Naive thymus-derived CD8-positive, alpha-beta T cell (primary cell): ENCODE measurements at places on chromosomes 6 and 20.
A peak's percentile ranks its signal among the peaks of the same experiment; 100 is the strongest.

DNA sequence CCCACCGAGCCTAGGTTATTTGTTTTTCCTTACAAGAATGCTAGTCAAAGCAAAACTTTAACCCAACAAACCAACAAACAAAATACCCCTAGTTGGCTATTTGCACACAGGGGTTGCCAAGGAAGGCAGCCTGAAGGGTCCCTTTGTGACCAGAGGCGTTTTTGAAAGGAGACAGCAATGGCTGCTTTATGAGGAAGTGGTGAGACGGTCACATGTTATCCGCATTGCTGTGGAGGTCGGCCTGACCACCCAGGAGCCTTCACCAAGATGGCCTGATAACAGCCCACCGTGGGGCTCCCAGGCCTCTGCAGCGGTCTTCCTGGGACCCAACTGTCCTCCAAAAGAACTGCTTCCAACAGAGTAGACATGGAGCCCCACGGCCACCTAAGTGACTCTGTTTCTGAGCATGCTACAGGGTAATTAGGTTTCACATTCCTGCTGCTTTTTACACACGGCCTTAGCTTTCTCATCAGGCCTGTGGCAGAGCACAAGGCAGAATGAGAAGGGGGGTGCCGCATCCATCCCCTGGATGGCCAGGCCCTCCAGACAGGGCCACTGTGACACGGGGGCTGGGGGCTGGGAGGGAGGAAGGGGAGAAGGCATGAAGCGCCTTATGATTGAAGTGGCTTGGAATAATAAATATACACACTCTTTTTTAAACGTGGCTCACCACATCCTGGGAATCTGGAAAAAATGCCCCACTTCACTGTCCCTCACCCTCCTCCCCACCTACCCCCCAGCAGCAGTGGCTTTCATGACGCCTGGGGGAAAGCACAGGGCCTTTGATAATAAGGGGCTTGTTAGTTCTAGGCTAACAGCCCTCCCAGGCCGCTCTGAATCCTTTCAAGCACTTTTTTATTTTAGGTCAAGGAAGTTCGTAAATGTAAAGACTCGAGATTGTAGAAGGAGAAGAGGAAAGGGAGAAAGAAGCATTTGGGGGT, 86.0 kb downstream of the CLIC5 start:
- no peak for DNase-seq

DNA sequence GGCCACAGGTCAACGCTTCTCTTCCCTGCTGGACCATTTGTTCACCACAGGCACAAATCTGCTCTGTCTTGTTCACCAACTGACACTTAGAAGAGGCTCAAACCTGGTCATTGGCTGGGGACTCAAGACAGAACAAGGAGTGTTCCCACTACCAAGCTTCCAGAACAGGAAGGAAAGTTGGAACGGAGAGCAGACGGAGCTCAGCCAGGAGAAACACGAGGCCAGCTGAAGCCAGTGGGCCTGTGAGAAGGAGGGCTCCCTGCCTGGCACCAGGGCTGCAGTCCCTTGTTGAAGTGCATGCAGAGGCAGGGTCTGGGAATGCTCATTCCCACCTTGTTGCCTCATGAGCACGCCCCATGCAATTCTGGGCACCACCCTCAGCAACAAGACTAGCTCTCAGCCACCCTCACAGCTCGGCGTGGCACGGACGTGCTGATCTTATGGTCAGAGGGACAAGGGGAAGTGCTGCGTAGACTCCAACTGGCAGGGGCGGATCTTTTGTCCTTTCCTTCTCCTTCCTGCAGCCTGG, 236.6 kb upstream of the QKI start:
- no peak for DNase-seq

- DNase-seq, result peak; percentile 37
These were observed 56.1 kb upstream of the B3GAT2 start for GRCh38 chr6:71012866-71013469.

DNA sequence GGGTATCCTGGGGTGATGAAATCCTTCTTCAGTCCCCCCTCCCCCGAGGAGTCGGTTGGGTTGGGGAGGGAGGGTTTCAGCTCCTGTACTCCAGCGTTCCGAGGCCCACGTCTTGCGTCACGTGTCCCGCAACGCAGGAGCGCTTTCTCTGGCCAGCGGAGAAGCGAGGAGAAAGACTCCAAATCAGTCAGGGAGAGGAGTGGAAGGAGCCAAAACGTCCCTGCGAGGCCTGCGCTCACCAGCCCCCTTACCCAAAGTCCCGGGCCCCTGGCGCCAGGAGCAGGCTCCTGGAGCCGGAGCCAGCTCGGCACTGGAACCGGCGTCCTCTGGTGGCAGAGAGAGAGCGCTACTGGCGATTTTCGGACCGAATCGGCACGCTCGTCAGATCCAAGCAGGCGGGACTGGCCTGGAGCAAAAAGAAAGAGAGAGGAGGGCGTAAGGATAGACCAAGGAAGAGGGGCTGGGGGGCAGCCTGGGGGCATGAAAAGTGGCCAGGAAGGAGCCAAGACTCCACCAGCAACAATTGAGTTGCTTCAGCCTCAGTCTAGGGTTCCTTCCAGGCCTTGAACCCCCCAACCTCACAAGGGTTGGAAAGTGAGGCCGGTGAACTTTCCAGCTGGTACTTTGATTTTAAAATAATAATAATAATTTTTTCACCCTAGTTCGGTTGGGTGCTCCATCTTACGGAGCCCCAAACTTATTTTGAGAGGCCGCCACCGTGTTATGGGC, at the start of gene GNAS:
Gene GNAS (plus strand): TSS at position 174 of the 729 bp plus-strand sequence.
- peak; percentile 45 for DNase-seq

GRCh38 chr6:116483616-116484015, 22.4 kb downstream of the CALHM6 start:
- no peak for DNase-seq

GRCh38 chr20:37898233-37899104, 4.5 kb upstream of the VSTM2L start:
- DNase-seq, result no peak

GRCh38 chr6:89058627-89059026, 21.9 kb upstream of the PNRC1 start:
- no peak for DNase-seq

GRCh38 chr6:167778497-167779128, 48.1 kb upstream of the AFDN start:
- DNase-seq, result no peak

DNA sequence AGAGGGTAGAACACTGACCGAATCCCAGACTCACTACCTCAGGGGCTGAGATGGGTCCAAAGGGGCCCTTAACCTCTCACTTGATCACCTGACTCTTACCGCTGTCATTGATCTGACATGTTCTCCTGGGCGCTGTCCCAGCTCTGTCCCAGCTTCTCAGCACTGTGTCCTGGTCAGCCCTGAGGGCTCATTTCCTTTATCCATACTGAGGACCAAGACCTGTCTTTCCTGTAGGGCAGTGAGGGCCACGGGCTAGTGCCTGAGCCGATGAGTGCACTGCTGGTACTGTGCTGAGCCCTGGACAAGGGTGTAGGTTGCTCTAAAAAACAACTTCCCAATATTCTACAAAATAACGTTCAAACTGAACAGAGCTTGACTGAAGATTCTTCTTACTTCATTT, 131.5 kb downstream of the MTHFD1L start:
- no peak for DNase-seq

- no peak for DNase-seq
These were observed 608.1 kb downstream of the PKHD1 start for GRCh38 chr6:51479296-51479695.

- DNase-seq, result no peak
These were observed 65.5 kb downstream of the ISM1 start for GRCh38 chr20:13286607-13287006.

GRCh38 chr20:4299773-4300172, 284.4 kb upstream of the RNF24 start:
- no peak for DNase-seq

- no peak for DNase-seq
These were observed 77.0 kb downstream of the DTNBP1 start for GRCh38 chr6:15585760-15586214.

DNA sequence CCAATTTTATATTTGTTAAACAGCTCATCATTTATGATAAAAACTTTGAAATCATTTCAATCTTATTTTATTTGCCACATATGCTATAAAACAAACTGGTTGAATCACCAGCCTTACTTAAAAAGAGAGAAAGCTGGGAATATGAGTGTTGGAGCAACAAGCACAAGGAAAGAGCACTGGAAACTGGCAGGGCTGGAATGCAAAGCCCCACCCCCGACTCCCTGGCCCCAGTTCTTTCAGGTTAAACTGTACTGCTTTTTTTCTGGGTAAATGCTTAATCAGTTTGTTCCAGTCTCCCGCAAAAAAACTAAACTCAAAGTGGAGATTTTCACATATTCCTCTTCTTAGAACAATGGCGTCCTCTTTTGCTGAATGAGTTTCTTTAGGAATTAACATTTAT, 433.8 kb upstream of the NOX3 start:
- no peak for DNase-seq

DNA sequence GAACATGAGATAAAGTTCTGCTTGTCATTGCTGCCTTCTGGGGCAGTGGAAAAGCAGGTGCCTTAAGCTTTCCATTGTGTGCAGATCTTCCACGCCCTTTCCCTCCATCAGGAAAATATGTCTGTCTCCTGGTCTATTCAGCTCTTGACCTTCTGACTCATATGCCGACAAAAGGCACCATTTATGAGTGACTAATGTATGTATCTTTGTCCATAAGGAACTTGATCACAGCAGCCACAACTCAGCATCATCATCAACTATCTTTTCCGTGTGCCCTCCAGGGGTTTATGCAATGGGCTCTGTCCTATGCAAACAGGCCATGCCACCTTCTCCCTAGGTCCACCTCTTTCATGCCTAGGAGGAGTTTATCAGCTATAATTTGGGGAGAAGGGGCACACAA, 102.7 kb upstream of the QKI start:
- no peak for DNase-seq

DNA sequence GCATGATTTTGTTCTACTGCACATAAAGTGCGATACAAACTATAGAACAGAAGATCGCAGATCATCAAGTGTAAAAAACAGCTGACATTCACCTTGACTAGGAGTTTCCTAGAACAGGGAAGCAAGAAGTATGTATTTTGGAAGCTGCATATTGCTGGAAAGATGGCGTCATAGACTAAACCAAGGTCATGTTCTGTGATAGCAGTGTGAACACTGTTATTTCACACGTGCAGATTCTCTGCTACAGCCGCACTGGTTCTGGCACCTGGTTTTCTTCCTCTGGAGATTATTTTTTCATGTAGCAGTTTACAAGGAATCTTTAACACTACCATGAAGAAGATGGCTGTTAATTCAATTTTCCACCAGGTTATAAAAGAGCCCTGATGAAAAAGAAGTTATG, 681.2 kb downstream of the PRKN start:
- no peak for DNase-seq

- no peak for DNase-seq
These were observed 26.8 kb downstream of the HDDC2 start for GRCh38 chr6:125274935-125275334.

GRCh38 chr6:139448051-139448649, 73.7 kb upstream of the CITED2 start:
- no peak for DNase-seq

- DNase-seq, result no peak
These were observed 113.2 kb downstream of the FAM83B start for GRCh38 chr6:54959820-54960219.

- no peak for DNase-seq
These were observed 2.6 kb upstream of the IPCEF1 start for GRCh38 chr6:154359161-154359574.

GRCh38 chr6:4531406-4531805, 244.8 kb upstream of the CDYL start:
- no peak for DNase-seq

- DNase-seq, result no peak
These were observed 101.9 kb downstream of the LRFN2 start for GRCh38 chr6:40485300-40485699.

- no peak for DNase-seq
These were observed 5.3 kb downstream of the NRN1 start for GRCh38 chr6:6001443-6001842.

DNA sequence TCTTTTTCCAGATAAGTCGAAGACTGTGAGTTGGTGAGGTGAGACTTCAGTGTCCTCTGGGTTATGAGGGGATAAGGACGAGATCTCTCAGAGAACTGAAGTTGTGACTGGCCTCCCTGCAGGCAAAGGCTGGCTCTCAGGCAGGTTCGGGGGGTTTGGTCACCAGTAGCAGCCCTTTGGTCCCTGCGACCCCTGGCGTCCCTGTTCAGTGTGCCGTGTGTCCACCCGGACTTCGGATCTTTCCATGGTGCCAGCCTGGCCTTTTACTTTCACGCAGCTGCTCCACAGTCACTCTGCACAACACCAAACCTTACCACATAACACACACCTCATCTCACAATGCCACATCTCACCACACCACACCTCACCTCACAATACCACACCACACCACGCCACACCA, 131.9 kb downstream of the ERMARD start:
- DNase-seq, result no peak

DNA sequence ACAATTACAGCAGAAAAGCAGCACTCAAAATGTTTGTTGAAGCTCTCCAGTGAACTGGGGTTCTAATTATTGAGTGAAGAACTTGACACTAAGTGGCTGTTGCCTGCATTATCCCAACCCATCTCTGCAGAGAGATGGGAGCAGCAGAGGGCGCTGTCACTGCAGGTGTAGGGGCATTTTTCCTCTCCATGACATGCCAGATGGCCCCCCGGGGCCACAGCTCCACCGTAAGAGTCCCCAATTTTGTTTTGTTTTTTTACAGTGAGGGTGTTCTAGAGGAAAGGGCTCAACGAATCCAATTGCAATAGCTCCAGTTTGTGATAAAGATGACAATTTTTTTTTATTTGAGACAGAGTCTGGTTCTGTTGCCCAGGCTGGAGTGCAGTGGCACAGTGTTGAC, 1.9 kb upstream of the FUCA2 start:
- DNase-seq, result peak; percentile 8

GRCh38 chr6:24558516-24558915, 63.7 kb downstream of the ALDH5A1 start:
- no peak for DNase-seq

GRCh38 chr6:130773860-130774259, 53.3 kb upstream of the SMLR1 start:
- no peak for DNase-seq
